ENCODE measurements at places on chromosomes 4 and X.

DNA sequence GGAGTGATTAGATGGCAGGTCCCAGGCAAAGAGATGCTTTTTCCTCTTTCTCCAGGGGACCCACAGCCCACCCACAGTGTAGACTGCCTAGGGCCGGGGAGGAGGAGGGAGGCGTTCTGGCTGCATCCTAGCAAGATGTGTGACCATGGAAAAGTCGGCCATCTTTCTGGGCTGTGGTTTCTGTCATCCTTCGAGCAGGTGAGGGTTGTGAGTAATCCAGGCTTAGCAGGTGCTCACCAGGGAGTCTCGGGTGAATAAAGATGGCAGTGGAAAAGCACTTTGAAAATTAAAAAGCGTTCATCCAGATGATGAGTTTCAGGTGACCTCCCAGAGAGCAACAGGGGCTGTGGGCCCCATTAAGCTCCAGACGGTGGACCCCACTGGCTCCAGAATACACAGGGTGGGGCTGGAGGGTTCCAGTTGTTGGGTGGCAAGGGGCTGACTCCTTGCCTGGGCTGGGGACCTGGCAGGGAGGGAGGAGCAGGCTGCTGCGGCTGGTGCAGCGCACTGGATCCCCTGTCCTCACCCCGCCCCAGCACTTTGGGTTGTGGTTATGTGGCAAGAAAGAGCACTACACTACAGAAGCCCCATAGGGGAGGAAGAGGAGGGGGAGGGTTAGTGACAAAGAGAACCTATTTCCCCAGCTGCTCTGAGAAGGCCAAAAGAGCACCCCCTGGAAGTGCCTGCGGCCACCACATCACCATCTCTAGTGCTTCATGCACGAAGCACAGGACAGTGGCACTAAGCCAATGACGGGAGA lies 23.7 kb downstream of the ELF4 start:
- no peak for DNase-seq

DNA sequence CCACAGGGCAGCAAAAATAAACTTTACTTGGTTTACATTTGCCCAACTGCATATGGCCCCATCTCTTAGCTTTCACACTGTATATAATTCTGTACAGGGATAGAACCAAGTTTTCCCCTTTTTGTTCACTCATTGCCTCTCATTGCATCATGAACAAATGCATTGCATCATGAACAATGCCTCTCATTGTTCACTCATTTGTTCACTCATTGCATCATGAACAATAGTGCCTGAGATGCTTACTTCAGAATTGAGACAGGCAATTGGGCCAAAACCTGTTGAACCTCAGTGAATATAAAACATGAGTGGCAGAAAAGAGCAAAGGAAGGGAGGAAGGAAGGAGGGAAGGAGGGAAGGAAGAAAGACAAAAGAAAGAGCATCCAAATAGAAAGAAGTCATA lies 98.2 kb downstream of the SOWAHB start:
- DNase-seq, result no peak

GRCh38 chr4:153643406-153644383 lies 40.4 kb upstream of the TLR2 start:
- DNase-seq, result no peak

GRCh38 chrX:149074398-149074797 lies 430.7 kb downstream of the IDS start:
- DNase-seq, result no peak

DNA sequence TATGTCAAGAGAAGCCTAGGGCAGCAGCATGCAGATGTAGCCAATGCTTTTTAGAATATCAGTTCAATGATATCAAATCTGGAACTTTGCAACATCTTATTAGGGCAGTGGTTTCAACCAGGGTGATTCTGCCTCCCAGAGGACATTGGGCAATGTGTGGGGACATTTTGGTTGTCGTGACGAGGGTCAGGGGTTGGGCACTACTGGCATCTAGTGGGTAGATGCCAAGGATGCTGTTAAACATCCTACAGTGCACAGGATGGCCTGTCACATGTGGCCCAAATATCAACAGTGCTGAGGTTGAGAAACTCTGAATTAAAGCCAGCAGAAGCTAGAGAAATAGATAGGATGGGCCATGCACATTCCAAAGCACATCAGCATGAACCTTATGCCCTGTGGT lies 152.3 kb downstream of the AMELX start:
- no peak for DNase-seq

GRCh38 chrX:136468391-136469103 lies 19.2 kb upstream of the BRS3 start:
- DNase-seq, result no peak

DNA sequence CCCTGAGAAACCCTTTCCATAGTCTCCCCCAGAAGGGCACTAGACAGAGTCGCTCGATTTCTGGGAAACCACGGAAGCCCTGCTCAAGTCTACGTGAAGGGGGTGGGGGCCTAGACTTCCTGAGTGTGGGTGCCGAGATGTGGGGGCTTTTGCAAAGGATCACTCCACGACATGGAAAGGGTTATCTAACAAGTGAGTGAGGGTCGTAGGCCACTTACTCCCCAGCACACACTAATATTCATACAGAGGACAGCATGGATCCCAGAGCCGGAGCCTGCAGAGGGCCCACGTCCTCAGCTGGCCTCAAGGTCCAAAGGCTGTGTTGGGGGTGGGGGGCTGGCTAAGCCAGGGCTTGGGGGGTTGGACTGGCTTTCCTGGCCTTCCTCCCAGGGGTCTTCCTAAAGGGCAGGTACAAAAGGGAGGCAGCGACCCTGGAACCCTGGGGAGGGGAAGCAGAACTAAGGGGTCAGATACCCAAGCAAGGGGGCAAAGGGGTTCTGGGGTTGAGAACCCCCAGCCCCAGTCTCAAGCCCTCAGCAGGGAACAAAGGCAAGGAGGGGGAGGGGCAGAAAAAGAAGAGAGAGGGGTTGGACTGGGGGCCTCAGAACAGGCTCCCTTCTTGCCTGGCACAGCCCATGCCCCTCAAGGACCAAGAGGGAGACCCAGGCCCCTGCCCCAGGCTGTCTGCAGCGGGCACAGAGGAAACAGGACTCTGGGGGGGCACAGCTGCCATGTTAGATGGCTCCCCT lies 1.6 kb downstream of the HMX1 start:
- no peak for DNase-seq

DNA sequence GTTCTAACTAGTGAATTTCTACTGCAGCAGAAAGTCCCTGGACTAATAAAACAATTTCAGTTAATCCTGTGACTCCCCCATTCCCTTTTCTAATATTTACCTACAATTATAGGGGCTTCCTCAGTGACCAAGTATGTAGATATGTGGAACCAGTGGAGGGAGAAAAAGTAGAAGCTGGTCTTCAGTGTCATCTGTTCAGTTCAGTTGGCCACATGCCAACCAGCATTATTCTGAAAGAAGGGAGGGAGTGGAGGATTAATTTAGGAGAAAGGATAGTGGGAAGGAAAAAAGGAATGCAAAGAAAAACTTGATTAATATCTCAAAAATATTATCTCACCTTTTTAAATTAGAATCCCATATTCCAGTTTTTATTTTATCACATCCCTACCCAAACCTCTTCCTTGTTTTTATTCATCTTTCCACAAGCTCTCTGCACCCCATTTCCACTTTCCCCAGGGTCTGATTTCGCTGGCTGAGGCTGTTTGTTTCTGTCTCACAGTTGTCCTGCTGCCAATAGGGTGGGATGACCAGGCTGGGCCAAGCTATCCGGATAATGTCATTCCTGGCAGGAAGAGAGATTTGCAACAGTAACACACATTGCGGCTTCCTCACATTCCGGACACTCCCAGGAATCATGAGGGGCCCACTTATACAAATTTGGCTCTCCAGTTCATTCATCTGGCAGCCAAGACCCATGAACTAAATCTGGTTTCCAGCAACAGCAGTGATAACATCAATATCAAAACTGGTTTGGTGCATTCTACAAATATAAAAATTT lies 24.6 kb upstream of the ANTXR2 start:
- no peak for DNase-seq

DNA sequence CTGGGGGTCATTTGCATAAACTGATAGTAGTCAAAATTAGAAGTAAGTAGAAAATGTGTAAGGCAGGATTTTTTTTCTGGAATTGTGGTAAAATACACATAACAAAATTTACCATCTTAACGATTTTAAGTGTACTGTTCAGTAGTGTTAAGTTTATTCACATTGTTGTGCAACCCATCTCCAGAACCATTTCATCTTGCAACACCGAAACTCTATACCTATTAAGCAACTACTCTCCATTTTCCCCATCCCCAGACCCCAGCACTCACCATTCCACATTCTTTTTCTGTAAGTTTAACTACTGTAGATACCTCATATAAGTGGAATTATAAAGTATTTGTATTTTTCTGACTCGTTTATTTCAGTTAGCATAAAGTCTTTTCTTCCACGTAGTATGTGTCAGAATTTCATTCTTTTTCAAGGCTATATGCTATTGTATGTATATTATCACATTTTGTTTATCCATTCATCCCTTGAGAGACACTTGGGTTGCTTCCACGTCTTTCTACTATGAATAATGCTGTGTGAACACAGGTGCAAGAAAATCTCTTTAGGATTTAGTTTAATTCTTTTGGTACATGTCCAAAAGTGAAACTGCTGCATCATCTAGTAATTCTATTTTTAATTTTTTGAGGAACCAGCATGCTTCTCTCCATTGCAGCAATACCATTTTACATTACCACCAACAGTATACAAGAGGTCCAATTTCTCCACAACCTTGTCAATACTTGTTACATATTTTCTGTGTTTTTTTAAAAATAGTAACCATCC lies 39.1 kb upstream of the NSUN7 start:
- DNase-seq, result no peak

DNA sequence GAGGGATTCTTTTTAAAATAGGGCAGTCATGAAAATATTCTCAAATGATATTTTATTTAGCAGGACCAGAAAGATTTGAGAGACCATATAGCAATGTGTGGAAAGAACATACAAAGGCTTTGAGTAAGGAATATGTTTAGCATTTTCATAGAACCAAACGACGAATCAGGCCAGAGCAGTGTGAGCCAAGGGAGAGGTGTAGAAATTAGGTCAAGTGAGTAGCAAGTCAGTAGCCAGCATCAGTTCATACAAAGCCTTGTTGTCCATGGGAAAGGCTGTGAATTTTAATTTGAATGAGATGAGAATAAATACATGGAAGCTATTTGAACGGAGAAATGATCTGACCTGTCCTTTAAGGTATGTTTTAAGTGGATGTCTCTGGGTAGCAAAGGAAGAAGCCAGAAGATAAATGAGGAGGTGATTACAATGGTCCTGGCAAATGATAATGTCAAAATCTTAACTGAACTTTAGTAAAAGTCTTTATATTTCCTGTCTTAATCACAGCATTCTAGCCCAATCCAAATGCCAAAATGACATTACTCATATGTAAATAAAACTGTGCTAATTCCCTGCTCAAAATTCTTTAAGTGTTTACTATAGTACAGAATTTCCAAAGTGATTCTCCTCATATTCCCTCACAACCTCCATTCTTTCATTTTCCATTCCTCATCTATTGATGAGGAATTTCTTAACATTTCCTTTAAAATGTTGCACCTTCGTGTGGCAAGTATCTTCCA lies 155.7 kb upstream of the SLIT2 start:
- no peak for DNase-seq

DNA sequence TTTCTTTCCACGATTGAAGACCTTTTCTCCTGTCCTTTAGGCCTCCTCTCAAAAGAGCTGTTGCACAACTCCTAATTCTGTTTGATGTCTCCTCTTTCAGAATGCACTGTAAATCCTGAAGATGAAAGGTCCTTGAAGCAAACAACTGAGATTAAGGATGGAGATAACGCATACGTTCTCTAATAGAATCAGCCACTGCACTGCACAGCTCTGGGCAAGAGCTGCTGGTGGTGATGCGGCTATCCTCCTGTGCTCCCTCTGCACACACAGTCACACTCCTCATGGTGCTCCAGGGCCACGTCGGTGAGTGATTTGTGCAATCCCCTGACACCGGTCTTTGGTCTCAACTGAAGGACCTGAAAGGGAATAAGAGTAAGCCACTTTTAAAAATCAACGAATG lies 208.7 kb downstream of the PDGFC start:
- DNase-seq, result no peak

DNA sequence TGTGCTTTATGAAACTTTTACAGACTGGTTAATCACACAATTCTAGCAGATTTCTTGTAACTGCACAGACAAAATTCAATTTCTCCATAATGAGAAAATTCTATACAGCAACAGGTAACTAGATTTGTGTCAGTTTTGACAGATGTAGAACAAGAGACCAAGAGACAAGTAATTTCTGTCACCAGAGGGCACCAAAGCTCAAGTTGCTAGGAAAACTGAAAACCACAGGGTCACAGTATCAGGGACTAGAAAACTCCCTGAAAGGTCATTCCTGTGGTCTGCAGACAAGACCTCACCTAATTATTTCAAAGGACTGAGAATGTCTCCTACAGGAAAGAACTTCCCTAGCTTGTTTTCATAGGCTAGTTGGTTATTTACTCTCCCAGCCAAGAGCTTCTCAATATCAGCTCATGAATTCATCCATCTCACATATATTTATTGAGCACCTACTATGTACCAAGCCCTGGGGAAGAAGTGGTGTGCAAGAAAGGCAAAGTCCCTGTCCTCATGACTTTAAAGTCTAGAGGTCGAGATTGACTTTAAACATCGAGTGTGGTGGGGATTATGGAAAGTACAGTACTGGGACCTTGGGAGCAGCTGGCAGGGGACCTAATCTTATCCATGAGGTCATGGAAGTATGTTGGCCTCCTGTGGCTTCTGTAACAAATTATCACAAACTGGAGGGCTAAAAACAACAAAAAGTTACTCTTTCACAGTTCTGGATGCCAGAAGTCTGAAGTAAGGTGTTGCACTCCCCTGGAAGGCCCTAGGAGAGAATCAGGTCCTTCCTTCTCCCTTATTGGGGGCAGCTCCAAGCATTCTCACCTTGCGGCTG lies 47.8 kb upstream of the SETD7 start:
- no peak for DNase-seq

DNA sequence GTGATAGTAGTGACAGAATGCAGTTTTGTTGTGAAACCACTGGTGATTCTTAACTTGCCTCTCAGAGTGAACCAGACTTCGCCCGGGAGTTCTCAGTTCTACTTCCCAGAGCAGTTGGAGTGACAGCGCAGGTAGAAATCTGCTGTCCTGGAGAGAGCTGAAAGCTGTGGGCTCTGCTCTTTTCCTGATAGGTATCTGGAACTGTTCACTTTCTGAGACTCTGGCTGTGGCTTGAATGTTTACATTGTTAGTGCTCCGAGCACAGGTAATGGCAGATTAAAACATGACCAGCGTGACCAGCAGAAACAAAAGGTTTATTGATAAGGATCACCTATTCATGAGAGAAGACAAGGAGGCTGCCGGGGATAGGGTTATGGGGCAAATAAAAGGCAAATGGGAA lies 360.7 kb downstream of the BMPR1B start:
- DNase-seq, result no peak

DNA sequence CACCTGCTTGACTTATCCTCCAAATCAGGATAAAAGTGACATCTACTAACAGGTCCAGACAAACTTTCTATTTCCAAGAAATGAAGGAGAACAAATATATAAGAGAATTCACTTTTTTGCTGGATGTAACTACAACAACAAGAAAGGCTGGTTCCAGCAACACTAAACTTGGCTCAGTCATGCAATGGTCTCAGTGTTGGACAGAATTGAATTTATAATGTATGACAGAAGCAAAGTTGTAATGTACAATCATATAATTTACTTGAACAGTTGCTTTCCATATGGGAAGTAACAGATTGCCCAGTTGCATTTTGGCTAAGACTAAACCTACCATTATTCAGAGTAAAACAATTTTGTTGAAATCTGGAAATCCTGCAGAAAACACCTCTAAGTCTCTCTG lies 183.3 kb upstream of the INTU start:
- no peak for DNase-seq
